ENCODE measurements at places on chromosomes 6 and 20.
A peak's percentile ranks its signal among the peaks of the same experiment; 100 is the strongest.

- DNase-seq: no peak
Observed at GRCh38 chr6:137159912-137160311, 13.5 kb downstream of the IL22RA2 start.

GRCh38 chr6:157267654-157268053, 55.7 kb downstream of the TMEM242 start:
- DNase-seq: no peak

DNA sequence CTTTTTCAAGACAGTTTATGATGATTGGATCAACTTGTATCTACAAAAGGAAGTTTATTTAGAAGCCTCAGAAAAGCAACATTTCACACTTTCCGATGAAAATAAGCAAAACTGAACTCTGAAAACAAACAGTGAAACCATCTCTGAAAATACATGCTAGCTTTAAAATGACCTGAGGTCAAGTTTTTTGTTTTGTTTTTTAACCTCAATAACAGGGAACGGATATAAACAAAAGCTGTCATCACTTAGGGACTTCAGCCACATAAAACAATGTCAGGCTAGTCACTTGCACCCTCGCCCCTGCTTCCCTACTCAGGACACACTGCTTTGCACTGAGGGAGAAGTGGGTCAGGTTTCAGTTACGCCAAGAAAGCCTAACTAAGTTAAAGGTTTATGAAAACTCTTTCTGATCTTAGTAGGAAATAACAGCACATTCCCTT, 11.6 kb downstream of the BACH2 start:
- no peak for DNase-seq

DNA sequence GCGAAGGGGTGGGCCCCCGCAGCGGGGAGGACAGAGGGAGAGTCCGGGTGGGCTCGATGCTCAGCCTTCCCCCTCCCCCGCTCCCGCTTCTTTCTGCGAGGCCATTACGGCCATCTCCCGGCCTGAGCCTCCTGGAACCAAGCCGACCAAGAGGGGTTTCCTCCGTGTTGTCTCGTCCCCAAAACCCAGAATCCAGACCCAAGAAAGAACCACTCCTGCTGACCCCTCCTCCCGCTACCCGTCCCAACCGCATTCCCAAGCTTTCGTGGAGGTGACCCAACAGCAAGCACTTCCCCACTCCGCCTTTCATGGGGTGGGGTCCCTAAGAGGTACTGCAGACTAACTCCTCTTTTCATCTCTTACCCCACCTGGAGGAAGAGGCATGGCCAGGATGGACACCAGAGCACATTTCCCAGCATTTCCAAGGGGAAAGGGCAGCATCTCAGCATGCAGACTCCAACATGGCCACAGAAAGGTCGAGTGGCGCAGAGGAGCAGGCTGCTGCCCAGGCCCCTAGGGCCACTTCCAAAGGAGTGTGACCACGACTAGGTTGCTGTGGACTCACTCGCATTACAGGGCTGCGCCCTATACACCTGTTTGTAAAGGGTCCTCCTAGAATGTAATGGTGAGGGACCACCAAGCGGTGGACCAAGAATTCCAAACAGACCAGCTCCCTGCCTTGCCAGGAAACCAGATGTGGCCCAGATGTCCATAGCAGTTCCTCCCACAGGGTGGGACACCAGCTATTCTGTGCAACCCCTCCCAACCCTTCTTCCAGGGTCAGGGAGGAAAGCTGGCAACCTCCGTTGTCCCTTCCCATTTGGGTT, 53.4 kb downstream of the MRPL14 start:
- DNase-seq: peak; percentile 22

GRCh38 chr6:29994826-29995225, 52.5 kb downstream of the HLA-A start:
- no peak for DNase-seq

DNA sequence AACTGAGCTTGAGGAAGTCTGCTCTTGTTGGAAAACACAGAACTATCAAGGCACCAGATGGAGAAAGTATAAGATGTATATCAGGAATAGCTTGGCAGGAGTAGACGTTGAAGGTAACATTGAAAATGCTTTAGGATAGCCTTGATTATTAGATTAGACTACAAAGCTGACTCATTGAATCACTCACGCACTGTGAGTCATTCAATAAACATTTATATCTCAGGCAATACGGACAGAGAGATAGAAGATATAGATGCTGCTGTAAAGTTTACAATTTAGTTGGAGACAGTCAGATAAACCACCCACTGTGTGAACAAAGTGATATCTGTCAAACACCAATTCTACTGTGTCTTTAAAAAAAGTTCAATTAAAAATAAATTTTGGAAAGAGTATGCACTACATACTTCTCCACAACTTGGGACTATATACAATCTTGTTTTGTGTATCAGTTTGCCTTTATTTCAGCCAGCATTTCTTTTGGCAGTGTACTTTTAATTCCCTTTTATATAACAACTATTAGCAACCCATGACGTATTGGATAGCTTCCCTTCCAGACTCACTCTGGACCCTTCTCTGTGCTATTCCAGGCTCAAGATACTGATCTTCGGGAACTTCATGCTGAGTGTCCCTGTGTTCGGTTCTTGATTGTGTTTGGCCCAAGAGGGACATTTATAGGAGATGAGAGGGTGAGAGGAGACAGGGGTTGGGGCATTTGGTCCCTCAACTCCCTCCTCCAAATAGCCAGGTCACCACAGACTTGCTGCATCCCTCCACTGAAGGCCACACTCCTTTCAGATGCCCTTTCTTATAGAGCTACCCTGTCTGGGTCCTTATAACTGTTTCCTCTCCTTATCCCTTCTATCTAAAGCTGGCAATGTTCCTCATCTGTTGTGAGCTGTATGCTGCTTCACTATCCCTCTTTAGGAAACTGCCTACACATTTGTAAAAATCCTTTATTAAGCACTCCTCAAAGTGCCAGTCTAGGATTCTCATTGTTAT, 176.6 kb upstream of the PTPRK start:
- no peak for DNase-seq

DNA sequence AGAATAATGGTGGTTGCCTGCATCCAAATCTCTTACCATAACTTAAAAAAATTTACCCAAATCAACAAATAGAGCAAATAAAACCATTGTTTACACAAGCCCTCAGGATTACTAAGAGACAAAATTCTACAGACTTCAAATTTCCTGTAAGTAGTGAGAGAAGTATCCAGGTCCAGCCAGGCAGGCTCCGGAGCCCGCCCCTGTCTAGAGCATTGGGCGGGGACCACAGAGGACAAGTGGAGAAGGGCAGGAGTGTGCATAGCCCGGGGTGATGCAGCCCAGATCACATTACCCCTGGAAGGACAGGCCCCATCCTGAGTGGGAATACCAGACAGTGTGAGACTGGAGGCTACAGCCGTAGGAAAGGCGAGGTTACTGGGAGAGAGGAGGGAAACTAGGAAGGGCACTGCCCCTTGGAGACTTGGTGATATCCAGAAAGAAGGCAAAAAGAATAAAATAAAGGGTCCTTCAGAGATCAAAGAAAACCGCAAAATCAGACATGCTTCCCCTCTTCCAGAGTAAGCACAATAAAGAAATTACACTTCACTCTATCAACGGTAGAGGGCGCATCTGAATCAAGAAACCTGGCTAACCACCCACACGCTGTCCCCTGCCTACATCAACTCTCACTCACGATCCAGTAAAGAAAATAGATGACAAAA, 26.6 kb downstream of the RIN2 start:
- peak; percentile 55 for DNase-seq

- no peak for DNase-seq
Observed at GRCh38 chr6:150622941-150623874, 23.5 kb downstream of the PLEKHG1 start.

DNA sequence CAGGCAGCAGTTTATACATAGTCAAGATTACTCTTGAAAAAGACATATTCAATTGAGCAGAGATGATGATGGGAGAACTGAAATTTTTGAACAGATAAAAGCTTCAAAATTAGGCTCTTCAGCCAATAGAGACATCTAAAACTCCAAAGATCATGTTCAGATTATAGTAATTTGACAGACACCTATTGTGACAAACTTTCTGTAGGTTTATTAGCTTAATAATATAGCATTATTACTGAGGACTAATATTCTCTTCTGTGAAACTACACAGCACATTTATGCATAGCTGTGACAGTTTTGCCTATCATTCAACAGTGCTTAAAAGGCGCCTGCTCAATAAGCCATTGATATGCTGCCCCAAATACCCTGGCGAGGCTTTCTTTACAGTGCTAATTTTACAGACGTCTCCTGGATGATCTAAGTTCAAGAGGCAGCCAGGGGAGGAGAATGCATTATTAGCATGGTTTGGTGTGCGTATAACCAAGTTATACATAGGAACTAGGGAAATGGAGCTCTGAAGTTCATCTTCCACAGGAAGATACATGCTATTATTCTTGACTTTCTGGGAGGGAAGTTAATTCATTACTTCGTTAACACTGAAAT, 21.5 kb downstream of the PLAGL1 start:
- DNase-seq: no peak

DNA sequence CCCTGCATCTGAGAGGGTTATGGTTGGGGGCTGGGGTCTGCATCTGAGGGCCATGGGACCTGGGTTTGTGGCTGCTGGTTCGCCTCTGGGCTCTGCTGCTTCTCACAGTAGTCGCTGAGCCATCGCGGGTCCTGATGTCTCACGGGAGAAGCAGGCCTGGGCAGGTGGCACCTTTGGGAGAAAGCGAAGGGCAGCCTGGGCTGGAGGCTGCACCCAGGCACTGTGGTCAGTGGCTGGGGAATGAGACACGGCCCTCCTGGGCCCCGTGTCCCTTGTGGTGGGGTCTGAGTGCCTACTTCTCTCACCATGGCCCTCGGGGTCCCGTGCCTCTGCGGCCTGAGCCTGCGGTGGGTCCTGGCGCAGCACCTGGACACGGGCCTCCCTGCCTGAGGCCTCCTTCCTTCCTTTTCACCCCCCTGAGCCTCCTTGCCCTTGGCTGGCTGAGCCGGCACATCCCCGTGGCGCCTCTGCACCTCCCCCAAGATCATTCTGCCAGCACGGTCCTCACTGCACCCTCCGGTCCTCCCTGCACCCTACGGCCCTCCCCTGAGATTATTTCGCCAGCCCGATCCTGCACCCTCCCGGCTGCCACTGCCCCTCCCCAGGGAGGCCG, 206.0 kb downstream of the ERMARD start:
- DNase-seq: no peak

- no peak for DNase-seq
Observed at GRCh38 chr6:24458134-24458533, 31.2 kb downstream of the GPLD1 start.

DNA sequence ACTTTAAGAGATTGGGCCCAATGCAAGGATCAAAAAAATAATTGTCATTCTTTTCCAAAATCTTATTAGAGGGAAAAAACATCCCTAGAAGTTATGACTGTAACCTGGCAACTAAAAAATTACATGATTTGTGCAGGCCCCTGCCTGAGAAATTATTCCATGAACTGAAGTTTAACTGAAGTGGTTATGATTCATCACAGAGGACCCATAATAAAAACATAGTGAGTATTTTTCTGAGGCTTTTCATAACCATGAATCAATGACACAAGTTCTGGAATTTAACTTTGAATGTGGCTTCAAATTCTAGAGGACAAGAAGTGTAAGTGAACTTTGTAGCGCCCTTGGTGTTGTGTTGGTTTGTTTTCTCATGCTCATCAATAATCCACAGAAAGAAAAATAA, 31.1 kb upstream of the CARMIL1 start:
- no peak for DNase-seq

DNA sequence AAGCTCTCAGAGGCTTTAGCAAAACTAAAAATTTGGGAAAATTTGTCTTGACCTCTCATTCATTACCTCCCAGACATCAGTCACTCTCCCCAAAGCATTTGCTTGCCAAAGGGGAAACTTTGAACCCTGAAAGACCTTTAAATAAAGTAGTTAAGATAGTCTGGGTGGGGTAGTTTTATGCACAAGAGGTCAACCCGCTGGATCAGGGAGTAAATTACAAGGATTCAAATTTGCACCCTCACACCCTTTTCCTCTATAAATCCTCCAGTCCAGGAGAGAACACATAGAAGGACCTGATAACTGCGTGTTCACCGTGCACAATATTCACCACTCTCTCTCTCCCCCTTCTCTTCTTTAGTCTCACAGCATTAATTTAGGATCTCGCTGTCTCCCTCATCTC, 36.1 kb upstream of the TNFRSF21 start:
- no peak for DNase-seq

DNA sequence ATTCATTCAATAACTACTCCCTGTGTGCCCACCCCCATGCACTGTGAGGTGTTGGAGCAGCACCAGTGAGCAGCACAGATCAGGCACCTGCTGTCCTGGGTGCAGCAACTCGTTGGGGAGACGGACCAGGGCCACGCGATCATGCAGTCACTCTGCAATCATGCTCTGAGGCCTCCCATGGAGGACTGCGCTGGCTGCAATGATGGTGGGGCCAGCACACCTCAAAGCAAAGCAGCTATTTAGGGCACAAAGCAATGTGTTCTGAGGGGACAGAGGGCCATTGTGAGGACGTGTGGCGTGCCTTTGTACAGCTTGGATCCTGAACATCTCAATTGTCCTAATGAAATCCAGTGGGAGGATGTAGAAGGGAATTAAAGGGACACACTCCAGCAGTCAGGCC, 41.0 kb upstream of the MPC1 start:
- DNase-seq: no peak

GRCh38 chr6:31489086-31489485, 8.9 kb upstream of the MICB start:
- no peak for DNase-seq

DNA sequence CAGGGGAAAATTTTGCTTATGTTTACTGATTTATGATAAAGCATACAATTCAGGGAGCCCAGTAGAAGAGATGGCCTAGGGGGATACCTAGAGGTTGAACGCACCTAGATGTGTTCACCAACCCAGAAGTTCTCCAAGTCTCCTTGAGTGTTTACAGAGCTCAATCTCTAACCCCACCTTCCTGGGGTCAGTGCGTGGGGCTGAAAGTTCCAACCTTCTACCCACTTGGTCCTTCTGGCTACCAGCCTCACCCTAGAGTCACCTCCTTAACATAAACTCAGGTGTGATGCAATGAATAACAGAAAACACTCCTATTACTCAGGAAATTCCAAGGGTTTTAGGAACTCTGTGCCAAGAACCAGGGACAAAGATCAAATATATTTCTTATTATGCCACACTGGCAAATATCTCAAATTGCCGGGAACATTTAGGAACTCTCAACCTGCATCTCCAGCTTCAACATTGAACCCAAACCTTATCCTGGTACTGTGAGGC, 26.4 kb downstream of the AFG1L start:
- DNase-seq: no peak

DNA sequence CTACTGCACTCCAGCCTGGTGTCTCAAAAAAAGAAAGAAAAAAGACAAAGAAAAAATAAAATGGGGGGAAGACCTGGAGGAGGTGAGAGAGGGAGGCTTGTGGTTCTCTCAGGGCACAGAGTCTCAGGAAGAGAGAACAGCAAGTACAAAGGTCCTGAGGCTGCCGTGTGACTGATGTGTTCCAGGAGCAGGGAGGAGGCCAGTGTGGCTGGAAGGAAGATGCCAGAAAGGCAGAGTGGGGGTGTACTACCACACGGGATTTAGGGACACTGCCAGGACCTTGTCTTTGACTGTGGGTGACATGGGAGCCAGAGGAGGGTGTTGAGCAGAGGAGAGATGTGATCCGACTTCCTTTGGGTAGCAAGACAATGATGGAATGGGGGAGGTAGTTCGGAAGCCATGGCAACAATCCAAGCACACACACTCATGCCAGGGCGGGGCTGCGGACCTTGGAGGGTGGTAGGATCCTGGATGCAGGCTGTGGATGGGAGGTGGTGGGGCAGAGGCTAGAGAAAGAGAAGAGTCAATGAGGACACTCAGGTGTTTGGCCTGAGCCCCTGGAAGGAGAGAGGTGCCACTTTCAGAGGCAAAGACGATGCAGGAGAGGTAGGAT, 136.4 kb upstream of the PTPN1 start:
- no peak for DNase-seq
